ENCODE measurements at places on chromosomes 3 and 15.

- no peak for DNase-seq
These were observed 177.6 kb downstream of the FHIT start for GRCh38 chr3:61073566-61074165.

DNA sequence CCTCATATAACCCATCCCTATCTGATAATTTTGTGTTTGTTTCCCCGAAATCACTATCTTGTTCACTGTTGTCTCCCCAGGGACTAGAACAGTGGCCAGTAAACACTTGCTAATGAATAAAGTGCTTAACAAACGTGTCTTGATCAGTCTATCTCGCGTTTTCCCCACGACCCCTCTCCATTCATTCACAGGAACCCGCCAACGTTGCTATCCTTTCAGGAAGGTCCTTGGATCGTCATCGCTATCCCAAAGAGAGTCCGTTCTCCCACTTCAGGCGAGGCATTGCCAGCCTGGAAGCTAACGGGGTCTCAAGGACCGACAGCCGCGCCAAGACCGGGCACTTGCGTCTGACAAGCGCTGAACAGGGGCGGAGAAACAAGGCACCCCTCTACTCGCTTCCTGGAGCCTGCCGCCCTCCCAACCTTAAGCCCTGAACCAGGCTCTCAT, 344 bp downstream of the LINS1 start:
- no peak for DNase-seq

DNA sequence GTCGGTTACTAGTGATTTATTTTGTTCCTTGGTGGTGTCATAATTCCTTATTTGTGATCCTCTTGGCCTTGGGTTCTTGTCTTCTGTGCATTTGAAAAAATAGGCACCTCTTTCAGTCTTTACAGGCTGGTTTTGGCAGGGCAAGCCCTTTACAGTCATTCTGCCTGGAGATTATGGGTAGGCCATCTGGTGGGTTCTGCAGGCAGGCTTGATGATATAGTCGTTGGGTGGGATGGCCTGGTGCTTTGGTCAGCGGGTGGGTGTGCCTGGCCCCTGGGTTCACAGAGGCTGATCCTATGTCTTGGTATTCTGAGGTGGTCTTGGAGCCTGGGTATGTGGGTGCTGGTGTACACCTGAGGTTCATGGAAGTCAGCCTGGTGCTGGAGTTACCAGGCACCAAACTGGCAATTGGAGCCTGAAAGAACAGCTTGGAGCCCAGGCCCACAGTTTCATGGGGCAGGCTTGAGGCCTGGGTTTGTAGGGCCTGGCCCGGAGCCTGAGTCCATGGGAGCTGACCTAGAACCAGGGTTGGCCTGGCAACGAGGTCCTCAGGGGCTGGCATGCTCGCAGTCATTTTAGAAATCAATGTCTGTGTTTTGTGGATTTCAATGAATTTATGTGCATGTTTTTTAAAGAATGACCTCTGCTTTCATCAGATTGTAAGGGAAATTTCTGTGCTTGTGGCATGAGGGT, 63.3 kb downstream of the DOCK3 start:
- DNase-seq, result no peak

GRCh38 chr3:189779166-189779565, 148.0 kb downstream of the TP63 start:
- no peak for DNase-seq

DNA sequence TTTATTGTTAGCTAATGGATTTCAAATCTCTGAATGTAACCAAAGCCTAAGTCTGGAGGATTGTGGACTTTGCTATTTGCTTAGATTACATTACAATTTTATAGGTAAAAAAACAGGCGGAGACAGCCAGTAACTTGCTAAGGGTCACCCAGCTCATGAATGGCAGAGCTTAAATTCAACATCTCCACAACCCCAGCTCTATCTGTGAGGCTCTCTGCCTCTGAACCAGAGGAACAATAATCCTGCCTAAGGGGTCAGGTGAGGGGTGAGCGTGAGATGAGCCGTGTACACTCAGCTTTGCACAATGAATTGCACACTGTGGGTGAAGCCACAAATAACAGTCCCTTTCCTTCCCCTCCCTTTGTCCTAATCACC, 69.8 kb upstream of the SPATA12 start:
- DNase-seq, result no peak

DNA sequence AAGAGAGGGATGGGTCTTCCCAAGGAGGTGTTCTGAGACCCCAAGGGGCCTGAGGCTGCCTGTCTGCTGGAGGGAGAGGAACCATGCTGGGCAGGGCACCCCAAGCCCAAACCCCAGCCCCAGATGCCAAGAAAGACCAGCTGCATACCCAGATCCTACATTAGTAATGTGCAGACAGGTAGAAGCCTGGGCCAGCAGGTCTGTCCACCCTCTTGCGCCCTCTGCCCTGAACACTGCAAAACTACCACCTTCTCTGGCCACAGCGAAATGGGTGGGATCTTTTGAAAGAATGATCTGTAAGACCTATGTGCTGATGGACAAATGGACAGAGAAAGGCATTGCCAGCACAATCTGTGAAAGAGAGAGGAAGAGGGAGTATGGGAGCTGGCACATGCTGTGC, 283.2 kb downstream of the EPHB1 start:
- DNase-seq, result no peak

GRCh38 chr3:79249701-79250100, 518.1 kb downstream of the ROBO1 start:
- DNase-seq, result no peak

- peak; percentile 70 for DNase-seq
These were observed 3.2 kb downstream of the PTPRG start for GRCh38 chr3:61564395-61565059.
